Cardiac fibroblast (primary cell): ENCODE measurements at places on chromosomes 5 and 9.

DNA sequence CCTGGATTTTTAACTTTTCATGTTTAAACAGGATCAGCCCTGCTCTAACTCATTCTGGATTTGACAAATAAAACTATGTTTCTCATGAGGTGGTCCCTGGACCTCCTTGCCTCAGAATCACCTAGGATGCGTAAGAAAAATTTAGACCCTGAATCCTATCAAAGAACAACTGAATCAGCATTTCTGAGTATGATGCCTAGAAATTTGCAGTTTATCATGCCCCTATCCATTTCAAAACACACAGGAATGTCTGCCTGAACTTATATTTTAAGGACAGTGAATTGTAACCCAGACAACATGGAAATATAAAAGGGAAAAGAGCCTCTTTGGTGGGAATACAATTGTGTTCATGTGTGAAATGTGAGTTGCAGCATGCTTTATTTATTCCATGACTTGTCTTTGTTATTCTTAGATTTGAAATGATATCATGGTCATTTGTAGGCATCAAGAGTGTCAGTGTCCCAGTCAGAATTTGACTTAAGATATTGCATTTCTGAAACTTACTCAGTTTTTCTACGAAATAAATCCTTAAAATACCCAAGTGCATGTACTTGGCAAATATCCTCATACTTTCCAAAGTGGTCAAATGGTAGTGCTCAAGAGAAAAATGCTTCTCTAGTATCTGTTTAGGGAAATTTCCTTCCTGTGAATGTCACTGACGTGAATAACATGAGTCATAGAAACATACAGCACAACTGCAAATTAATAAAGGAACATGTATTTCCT lies 144.3 kb downstream of the GIN1 start:
- DNase-seq = peak; percentile 87

GRCh38 chr5:61402244-61402823 lies 70.3 kb downstream of the ZSWIM6 start:
- no peak for DNase-seq

GRCh38 chr5:40909723-40910122 lies 426 bp downstream of the C7 start:
- peak; percentile 2 for DNase-seq

DNA sequence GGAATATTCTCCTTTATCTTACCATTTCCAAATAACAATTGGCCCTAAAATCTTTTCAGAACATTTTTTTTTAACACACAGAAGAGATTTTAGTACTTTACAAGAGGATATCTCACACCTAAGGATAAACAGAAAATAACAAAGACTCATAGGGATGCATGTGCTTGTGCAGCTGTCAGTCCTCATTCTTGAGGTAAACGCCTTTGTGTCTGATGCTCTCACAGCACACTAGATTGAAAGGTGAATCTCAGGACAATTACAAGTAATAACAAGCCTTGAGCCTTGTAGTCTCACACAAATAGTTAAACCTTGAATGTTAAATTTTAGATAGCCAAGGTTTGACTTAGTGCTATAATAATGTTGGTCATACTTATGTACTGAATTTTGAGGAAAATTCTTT lies 439.2 kb downstream of the PTPRD start:
- DNase-seq = no peak

GRCh38 chr5:91118796-91119195 lies 264.3 kb downstream of the ARRDC3 start:
- DNase-seq = no peak

DNA sequence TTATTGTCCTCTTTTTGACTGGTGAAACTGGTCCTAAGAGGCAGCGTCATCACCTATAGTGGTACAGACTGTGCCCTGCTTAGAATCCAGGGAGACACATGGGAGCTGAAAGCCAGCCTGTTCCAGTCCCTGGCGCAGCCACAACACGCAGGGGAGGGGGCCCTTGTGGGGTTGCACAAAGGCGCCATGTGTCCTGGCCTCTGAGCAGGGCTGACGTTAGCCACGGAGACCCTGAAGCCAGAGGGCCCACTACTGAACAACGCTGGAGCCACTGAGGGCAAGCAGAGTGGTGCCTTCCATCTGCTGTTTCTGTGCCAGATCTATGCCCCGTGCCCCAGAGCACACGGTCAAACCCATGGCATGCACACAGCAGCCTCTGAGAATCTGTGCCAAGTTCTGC lies 147.3 kb downstream of the ACTL7B start:
- no peak for DNase-seq

DNA sequence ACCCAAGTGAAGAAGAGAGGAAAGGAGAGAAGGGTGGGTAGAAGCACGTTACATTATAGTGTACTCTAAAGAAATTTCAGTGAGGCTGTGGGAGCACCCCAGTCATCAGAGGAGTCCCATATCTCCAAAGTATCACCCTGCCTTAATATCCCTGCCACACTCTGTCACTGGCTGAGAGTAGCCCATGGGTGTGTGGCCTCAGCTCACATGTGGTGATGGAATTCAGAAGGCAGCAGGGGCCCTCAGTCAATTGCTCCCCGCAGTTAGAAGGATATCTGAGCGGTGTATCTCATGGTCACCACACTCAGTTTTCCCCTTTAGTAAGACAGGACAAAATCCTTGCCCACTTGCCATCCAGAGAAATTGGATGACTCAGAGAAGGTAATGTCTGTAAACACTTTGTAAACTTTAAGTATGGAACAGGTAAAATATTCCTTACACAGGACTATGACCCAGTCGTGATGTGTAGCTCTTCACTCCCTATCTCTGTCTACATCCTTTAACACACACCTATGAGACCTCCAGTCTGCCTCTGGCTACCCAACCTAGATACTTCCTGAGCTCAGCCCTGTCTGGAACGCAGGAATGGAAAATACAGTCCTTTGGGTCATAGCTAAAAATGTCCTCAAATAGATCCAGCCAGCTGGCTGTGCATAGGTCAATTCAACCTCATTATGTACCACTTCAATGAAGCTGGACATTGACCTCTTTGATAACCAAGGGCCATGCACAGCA lies 24.3 kb upstream of the PLIN2 start:
- DNase-seq = no peak

DNA sequence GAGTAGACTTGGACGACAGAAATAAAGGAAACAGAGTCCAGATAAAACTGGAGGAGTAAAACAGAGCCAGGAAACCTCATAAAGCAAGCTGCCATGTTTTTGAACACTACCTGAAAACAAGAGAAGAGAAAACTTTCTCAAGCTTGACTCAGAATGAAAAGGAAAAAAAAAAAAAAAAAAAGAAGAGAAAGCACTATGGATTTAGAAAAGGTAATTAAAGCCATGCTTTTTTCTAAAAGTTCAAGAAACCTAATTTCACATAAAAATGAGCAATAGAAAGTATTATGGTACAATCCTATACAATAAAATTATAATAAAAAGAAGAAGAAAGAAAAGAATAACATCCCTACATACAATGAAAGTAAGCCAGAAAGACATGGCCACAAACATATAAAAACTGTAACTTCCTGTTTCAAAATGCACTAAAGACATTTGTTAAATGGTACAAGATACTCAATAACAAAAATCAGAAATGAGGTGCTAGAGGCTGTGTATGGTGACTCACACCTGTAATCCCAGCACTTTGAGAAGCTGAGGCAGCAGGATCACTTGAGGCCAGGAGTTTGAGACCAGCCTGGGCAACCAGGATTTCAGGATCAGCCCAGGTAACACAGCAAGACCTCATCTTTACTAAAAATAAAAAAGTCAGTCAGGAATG lies 129.5 kb downstream of the SIL1 start:
- no peak for DNase-seq

- no peak for DNase-seq
Observed at GRCh38 chr9:112542593-112543292, 56.1 kb downstream of the KIAA1958 start.

DNA sequence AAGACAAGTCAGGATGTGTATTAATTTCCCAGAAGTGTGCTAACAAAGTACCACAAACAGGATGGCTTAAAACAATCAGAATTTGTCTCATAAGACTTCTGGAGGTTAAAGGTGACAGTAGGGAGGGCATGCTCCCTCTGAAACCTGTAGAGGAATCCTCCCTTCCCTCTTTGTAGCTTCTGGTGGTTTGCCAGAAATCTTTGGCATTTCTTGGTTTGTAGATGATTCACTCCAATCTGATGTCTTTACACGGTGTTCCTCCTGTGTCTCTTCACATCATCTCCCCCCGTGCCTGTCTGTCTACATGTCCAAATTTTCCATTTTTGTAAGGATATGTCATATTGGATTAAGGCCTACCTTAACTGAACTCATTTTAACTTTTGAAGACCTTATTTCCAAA lies 471.5 kb downstream of the ZNF608 start:
- peak; percentile 22 for DNase-seq

DNA sequence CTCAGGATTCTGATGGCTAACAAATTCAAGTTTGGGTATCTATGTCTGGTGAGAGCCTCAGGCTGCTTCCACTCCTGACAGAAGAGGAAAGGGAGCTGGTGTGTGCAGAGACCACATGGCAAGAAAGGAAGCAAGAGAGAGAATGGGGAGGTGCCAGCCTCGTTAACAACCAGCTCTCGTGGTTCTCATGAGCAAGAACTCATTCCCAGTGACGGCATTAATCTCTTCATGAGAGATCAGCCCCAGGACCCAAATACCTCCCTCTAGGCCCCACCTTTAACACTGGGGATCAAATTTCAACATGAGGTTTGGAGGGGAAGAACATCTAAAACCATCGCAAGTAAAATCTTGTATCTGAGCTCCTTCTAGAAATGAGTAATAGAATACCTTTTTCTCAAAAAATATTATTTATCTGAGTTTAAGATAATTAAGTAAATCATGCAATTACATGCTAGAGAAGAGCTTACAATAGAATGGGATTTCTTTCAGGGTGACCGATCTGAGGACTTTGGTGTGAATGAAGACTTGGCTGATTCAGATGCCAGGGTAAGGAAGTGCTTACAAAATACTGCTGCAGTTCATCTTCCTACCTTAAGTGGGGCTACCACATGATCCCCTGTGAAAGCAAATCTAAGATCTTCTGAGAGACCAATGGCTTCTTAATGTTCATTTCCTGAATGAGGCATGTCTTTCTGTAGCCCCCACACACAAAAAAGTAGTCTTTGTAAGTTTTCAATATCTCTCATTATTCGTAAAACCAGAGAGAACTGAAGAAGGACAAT lies 11.5 kb downstream of the ANXA1 start:
- no peak for DNase-seq

DNA sequence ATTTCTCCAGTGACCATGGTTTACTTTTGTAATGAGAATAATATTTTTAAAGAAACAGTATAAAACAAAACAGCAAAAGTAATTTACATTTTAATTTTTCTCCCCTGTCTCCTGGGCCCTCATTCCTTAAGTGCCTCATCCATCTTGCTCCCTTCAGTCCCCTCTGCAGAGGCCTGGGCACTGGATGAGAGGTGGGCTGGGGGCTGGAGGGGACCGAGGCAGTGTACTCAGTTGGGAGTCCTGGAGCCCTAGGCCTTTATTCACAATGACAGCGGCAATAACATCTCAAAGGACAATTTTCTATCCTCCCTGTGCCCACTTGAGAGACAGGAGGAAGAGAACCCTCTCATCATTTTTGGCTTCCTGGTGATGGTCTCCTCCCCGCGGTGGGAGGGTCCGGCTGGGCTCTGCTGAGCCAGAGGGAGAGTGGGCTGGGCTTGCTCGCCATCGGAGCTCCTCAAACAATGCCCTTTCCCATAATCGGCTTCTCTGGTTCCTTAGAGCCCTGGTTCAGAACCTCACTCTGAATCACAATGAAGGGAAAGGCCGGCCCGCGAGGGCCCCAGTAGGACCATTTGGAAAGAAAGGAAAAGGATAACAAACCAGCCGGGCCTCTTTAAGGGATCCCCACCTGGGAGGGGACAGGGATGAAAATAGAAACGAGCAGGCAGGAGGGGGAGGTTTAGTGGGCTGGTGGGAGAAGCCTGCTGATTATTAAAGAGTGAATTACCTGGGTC lies 9.7 kb upstream of the SMIM32 start:
- no peak for DNase-seq

DNA sequence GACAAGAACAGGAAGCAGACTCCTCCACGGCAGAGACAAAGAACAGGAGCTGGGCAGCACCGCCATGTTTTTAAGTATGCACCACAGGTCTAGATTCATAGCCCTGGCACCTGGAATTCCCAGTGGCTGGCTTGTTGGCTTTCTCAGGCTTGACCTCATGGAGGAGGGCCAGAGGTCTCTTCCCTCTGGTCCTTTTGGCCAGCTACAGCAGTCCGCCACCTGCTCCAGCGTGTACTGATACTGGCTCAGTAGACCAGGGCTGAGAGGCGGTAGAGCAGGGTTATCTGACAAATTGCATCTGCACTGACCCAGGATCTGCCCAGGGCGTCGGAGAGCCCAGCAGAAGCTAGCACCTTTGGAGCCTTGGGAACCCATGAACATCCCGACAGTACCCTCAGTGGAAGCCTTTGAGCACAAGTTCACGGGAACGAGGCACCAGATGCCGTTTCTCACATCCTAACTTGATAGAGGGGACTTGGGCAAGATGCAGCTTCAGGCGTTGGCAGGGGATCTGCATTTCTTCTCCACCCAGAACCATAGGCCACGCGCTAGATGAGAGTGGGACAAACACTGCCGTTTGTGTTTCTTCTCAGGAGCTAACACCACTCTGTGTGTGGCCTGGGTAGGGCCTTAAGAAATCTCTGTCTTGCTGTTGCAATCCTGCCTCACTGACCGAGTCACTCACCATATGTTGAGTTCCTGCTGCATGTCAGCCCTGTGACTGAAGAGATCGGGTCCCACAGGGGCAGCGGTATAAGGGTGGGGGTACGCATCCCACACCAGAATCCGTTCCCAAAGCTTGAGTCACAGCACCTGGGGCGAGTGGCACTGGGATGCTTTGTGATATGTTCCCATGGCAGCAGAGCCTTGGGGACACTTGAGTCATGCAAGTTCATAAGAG lies 90.3 kb upstream of the OTULINL start:
- peak; percentile 71 for DNase-seq

- DNase-seq = peak; percentile 51
Observed at GRCh38 chr5:68272289-68272688, 56.7 kb downstream of the PIK3R1 start.

DNA sequence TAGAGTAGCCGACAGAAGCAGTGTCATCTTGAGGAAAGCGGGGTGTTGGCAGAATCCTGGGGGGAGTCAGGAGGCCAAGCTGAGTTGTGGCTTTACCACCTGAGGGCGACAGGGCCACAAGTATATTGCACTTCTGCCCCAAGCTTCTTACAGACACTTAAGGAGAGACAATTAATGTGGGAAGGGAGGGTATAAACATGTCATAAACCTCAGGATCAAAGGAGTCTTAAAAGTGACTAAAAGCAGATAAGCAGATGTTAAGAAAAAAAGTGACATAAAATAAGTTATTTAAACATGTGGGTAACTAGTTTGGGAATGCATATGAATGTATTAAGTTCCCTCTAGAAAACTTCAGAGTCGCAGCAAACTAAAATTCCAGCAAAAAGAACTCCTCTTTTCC lies 63.9 kb downstream of the ERAP1 start:
- no peak for DNase-seq
